ENCODE measurements at places on chromosomes 3 and 15. TPM values are rescaled to one million over a fixed set of nuclear protein-coding genes. Genes with fewer than 3 reads are reported as not detected.

DNA sequence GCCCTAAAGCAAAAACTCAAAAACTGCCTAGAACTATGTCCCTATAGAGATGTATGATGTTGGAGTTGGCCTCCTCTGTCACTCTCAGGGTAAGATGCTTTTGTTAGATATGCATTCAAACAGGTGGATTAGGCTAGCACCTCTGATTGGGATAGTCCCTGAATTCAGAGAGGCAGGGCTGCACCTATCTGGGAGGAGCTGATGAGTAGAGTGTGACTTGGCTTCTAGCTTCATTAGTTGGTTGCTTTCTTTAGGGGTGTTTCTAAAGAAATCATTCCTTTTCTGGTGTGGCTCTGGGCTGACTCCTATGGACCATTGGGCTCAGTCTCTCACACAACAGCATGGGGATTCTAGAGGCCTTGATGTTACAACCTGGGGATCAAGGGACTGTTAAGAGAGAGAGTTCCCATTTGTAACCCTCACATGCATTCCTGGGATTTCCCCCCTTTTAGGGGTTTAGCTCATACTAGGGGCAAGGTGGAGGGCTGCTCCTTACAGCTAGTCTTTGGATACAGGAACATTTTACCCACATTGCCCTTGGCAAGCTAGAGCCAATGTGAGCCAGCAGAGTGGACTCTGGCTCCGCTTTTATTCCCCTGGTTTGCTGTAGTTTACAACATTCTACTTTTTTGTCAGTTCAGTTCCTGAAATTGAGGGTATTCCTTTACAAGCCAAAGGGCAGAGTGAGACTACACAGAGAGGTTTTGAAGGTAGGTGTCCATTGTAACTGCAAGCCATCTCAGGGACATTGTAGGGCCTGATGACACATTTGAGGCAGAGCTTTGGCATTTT lies 7.5 kb downstream of the ZNF592 start:
- no peaks in the 10 kb centered on the region for H3K4me1 ChIP-seq
- no peaks in the 10 kb centered on the region for H3K27me3 ChIP-seq
- H3K27ac ChIP-seq, result no peak overlapping the region
- no peak overlapping the region for H3K4me3 ChIP-seq
- DNase-seq, result no peak
- H3K36me3 ChIP-seq, result no peaks in the 10 kb centered on the region

GRCh38 chr3:64184621-64185020 lies 40.6 kb downstream of the PRICKLE2 start:
- DNase-seq, result no peak
- H3K4me3 ChIP-seq, result no peak overlapping the region
- H3K27me3 ChIP-seq, result 0 out of 2 replicates have a peak, but pooled peaks cover 12% of the 10 kb centered on the region

The LMAN1L gene
- 0.17 TPM for total RNA-seq

The CRELD1 gene
- 18.7 TPM for total RNA-seq
